Liver (tissue), 10 donors: ENCODE measurements at places on chromosomes 13 and 19. TPM values are rescaled to one million over a fixed set of nuclear protein-coding genes. Genes with fewer than 3 reads are reported as not detected.

Gene NLRP9
- polyA plus RNA-seq: not detected

DNA sequence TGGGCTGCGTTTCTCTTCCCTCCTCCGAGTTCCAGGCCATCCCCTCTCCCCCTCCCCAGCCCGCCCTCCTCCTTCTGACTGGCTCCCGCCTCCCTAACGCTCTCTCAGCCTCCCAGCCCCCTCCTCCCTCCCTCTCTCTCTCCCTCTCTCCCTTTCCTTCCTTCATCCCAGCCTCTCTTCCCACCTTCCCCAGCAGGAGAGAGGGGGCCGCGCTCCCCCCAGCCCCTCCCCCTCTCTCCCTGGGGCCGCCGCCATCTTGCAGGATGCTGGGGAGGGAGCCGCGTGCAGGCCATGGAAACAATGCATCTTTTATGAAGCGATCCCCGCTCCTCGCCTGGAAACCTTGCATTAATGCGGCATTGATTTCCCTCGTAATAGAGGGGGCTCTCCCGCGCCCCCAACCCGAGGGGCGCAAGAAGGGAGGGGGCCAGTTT, 42.6 kb upstream of the ADGRL1 start:
- no peaks in the 10 kb centered on the region for H3K36me3 ChIP-seq
- no peaks in the 10 kb centered on the region for H3K4me1 ChIP-seq
- no peak overlapping the region for H3K4me3 ChIP-seq
- H3K27me3 ChIP-seq: no peaks in the 10 kb centered on the region

GRCh38 chr19:4939466-4939865, 29.4 kb upstream of the KDM4B start:
- H3K27ac ChIP-seq: no peak overlapping the region
- no peaks in the 10 kb centered on the region for H3K4me1 ChIP-seq
- no peak for DNase-seq
- H3K27me3 ChIP-seq: no peaks in the 10 kb centered on the region

GRCh38 chr13:73861136-73861535, 273.1 kb downstream of the KLF12 start:
- H3K27me3 ChIP-seq: no peaks in the 10 kb centered on the region
- no peaks in the 10 kb centered on the region for H3K4me1 ChIP-seq
- H3K36me3 ChIP-seq: no peaks in the 10 kb centered on the region
- DNase-seq: no peak

GRCh38 chr19:5628461-5628860, 5.6 kb downstream of the SAFB start:
- H3K4me1 ChIP-seq: peaks cover 9% of the 10 kb centered on the region
- H3K36me3 ChIP-seq: peaks cover 25% of the 10 kb centered on the region
- no peak for DNase-seq
- H3K27me3 ChIP-seq: no peaks in the 10 kb centered on the region

Gene BRD4
- polyA plus RNA-seq: 13.6 TPM

Gene CDX2
- polyA plus RNA-seq: not detected

GRCh38 chr19:53812335-53812734, 11.8 kb downstream of the NLRP12 start:
- no peak overlapping the region for H3K4me3 ChIP-seq
- H3K27me3 ChIP-seq: no peaks in the 10 kb centered on the region
- no peaks in the 10 kb centered on the region for H3K36me3 ChIP-seq
- no peak overlapping the region for H3K27ac ChIP-seq

Gene POU2F2
- polyA plus RNA-seq: 0.86 TPM

- no peak for DNase-seq
- H3K27ac ChIP-seq: peak overlapping the region; percentile 66
- no peaks in the 10 kb centered on the region for H3K4me1 ChIP-seq
- H3K36me3 ChIP-seq: no peaks in the 10 kb centered on the region
- no peaks in the 10 kb centered on the region for H3K27me3 ChIP-seq
Measured at GRCh38 chr13:99237981-99238662, 20.1 kb downstream of the GPR18 start.

Gene PRR36
- polyA plus RNA-seq: 0.03 TPM

GRCh38 chr19:6719992-6720368, 470 bp downstream of the C3 start:
- no peak for DNase-seq
- H3K27me3 ChIP-seq: no peaks in the 10 kb centered on the region
- peaks cover 19% of the 10 kb centered on the region for H3K36me3 ChIP-seq
- peak overlapping the region; percentile 76 for H3K27ac ChIP-seq
- peaks cover 3% of the 10 kb centered on the region for H3K4me1 ChIP-seq

GRCh38 chr13:31088826-31089420, 72.8 kb downstream of the HSPH1 start:
- H3K27ac ChIP-seq: no peak overlapping the region
- no peaks in the 10 kb centered on the region for H3K36me3 ChIP-seq

DNA sequence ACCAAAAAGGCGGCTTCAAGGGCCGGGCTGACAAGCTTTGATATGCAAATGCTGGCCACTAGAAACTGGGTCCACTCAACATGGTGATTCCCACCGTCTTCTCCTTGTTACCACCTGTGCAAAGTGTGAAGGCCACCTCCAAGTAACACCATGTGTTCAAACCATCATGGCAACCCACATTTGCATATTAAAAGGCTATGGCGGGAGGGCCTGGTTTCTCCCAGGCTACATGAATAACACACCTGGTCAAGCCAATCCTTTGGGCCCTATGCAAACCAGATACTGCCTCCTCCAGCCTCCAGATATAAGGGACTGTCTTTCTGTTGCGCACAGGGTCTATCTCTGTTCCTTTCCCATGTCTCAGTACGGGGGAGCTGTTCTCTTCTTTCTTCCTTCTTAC, 36.6 kb upstream of the ZSCAN5A start:
- no peaks in the 10 kb centered on the region for H3K36me3 ChIP-seq
- no peak for DNase-seq
- no peaks in the 10 kb centered on the region for H3K27me3 ChIP-seq

Gene KCNC3
- 1.6 TPM for polyA plus RNA-seq

Gene LRRC8E
- polyA plus RNA-seq: 2.4 TPM

Gene RFX2
- polyA plus RNA-seq: 2.1 TPM

- H3K27me3 ChIP-seq: no peaks in the 10 kb centered on the region
- no peak overlapping the region for H3K4me3 ChIP-seq
- H3K36me3 ChIP-seq: no peaks in the 10 kb centered on the region
- DNase-seq: no peak
- no peak overlapping the region for H3K27ac ChIP-seq
Measured at GRCh38 chr13:97215325-97215724, 6.8 kb upstream of the MBNL2 start.

- H3K4me3 ChIP-seq: no peak overlapping the region
- no peaks in the 10 kb centered on the region for H3K27me3 ChIP-seq
- H3K4me1 ChIP-seq: no peaks in the 10 kb centered on the region
- no peak for DNase-seq
Measured at GRCh38 chr13:50587115-50587514, 256.4 kb downstream of the DLEU7 start.

DNA sequence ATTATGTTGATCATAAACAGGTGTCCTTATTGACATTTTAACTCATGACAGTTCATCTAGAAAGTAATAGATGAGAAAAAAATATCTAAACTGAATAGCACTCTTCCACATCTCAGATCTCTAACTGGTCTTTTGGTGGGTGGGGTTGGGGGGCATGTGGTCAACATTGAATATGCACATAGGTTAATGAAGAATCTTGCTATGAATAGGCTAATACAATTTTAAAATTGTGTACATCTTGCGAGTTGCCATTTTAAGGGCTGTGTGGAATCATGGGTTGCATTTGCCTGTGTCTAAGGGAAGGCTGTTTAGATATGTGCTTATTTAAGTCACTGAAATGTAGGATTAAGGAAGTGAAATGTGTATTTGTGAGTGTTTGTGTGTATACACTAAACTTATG, 346.0 kb downstream of the ITGBL1 start:
- no peaks in the 10 kb centered on the region for H3K4me1 ChIP-seq
- H3K4me3 ChIP-seq: no peak overlapping the region
- no peak for DNase-seq
- no peaks in the 10 kb centered on the region for H3K36me3 ChIP-seq
- H3K27ac ChIP-seq: no peak overlapping the region

DNA sequence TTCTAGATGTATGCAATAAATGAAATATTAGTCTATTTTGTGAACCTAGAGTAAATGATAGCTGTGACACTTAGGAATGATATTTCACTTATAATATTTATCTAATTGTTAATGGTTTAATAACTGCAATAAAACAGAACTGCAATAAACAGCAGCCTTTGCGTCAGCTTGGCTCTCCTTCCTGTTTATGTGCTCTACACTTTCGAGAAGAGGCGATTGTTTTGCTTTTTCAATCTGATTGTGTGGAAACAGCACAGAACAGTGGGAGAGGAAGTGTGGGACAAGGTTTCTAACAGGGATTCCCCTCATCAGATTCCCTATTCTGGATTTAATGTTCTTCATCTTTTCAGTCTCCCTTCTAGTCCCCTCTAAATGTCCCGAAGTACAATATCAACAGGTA, 17.3 kb upstream of the TRPC4 start:
- DNase-seq: no peak
- no peaks in the 10 kb centered on the region for H3K4me1 ChIP-seq
- no peak overlapping the region for H3K4me3 ChIP-seq
- no peak overlapping the region for H3K27ac ChIP-seq
- H3K36me3 ChIP-seq: no peaks in the 10 kb centered on the region
